Stimulated activated CD8-positive, alpha-beta memory T cell treated with anti-CD3 and anti-CD28 coated beads, Interleukin-7, amount 100 ng/mL, for 1 hour (primary cell): ENCODE measurements at places on chromosomes 11 and 22.

DNA sequence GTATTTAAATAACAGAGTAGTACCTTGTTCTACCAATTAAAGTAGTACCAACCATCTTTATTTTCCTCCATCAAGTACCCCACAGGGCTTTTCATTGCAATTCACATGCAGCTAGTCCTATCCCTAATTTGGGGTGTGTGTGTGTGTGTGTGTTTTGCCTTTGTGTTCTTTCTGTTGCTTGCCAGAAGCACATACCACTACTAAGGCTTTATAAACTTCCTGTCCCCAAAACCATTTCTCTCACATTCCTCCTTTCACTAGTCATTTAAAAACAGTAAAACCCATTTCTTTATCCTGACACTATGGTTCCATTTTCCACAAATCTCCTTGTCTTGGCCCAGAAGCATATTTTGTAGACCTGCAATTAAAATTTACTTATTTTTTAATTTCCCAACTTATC is 54.6 kb downstream of the SLC36A4 start:
- DNase-seq = no peak

DNA sequence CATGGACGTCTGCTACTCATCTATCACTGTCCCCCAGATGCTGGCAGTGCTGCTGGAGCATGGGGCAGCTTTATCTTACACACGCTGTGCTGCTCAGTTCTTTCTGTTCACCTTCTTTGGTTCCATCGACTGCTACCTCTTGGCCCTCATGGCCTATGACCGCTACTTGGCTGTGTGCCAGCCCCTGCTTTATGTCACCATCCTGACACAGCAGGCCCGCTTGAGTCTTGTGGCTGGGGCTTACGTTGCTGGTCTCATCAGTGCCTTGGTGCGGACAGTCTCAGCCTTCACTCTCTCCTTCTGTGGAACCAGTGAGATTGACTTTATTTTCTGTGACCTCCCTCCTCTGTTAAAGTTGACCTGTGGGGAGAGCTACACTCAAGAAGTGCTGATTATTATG is 9.2 kb upstream of the OR9Q2 start:
- DNase-seq = no peak

DNA sequence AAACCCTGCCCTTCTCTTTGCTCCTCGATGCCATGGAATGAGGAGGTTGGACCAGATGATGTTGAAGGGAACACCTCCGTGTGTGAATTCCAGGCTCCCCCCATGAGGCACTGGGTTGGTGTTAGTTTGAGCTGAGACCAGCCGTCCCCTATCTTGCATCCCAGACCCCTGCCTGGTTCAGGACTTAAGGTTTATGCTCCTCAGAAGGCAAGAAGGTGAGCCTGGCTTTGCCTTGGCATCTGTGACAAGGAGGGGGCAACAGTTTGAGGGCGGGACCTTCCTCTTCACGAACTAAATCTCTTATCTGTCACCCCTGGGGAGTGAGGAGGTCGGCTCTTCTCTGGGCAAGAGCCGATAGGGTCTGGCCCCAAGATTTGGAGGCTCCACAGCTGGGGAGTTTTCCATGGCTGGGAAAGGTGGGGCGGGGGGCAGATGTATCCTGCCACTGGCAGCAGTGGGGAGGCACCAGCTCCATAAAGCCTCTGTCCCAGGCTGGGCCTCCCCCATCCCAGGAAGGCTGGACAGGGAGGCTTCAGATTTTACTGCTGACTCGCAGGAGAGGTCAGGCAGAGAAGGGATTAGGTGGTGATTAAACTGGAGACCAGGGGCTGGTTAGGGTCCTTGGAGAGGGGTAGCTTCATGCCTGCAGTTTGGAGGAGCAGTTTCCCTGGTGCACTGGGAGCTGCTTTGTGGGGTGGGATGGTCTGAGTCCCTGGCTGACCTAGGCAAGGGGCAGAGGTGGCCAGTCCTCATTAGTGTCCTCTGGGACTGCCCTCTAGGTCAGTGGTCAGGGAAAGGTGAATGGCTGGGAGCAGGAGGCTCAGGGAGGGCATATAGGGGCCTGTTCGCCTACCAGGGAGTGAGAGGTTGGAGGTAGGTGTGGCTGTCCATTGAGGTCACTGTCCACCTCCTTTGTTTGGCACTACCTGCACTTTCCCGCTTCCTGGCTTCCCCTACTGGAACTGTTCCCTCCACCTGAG is 1.1 kb downstream of the SEC14L2 start:
- no peak for DNase-seq

GRCh38 chr11:34036456-34036855 is 15.1 kb upstream of the CAPRIN1 start:
- no peak for DNase-seq

GRCh38 chr22:42134100-42135020 is 3.8 kb upstream of the CYP2D6 start:
- no peak for DNase-seq

- no peak for DNase-seq
Measured at GRCh38 chr11:131002145-131002544, 85.9 kb upstream of the SNX19 start.

GRCh38 chr11:130580891-130581492 is 132.5 kb downstream of the ADAMTS15 start:
- no peak for DNase-seq

DNA sequence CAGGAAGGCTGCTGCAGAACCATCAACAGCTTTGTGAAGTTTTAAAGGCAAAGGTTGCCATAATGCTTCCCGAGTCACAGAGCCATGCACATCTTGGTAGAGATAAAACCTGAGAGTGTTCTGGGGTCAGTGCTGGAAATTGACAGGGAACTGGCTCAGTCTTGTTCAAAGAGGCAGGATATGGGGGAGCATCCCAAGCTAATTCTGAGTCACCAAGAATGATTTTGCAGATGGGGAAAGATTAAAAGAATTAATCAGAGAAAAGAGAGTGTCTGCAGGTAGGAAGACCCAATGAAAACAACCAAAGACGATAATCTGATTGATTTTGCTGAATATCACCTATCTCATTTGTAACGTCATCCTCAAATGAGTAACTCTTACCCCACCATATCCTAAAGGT is 99.9 kb upstream of the CD44 start:
- DNase-seq = no peak

DNA sequence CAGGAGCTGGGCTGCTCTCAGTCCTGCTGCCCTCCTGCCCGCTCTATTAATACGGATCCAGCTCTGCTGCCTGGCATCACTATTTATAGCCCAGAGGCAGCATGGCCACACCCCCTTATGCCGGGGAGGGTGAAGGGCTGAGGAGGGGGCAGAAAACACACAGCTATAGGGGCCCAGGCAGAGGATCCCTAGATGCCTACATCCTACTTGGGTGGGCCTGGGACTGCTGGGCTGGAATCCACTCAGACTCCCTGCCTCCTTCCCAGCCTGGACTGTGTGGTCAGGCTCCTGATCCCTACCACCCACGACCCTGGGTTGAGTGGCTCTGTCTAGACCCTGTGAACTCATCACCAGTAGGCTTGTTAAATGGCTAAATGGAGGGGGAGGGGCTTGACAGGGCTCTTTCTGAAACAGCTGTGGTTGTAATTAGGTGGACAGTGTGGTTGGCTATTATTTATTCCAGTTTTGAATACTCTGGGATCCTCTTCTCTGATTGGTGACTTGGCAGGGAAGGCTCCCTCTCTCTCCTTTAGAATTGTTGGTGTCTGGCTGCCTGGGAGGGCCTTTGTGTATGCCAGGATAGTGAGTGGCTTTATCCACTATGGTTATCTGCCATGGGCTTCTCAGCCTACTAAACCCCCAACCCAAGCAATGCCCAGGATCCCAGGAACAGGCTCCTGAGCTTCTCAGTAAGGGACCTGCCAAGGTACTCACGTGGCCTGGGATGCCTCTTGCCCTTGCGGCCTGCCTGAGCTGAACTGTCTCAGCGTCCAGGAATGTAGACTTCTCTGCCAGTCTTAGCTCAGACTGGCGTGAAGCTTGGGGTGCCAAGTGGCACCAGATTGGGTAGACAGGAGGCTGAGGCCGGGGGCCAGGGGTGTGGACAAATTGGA is 15.2 kb downstream of the PHLDB1 start:
- DNase-seq = no peak

GRCh38 chr11:64409707-64410403 is 50.9 kb downstream of the RPS6KA4 start:
- DNase-seq = no peak
